Effector memory CD4-positive, alpha-beta T cell (primary cell): ENCODE measurements at places on chromosomes 4 and X.

DNA sequence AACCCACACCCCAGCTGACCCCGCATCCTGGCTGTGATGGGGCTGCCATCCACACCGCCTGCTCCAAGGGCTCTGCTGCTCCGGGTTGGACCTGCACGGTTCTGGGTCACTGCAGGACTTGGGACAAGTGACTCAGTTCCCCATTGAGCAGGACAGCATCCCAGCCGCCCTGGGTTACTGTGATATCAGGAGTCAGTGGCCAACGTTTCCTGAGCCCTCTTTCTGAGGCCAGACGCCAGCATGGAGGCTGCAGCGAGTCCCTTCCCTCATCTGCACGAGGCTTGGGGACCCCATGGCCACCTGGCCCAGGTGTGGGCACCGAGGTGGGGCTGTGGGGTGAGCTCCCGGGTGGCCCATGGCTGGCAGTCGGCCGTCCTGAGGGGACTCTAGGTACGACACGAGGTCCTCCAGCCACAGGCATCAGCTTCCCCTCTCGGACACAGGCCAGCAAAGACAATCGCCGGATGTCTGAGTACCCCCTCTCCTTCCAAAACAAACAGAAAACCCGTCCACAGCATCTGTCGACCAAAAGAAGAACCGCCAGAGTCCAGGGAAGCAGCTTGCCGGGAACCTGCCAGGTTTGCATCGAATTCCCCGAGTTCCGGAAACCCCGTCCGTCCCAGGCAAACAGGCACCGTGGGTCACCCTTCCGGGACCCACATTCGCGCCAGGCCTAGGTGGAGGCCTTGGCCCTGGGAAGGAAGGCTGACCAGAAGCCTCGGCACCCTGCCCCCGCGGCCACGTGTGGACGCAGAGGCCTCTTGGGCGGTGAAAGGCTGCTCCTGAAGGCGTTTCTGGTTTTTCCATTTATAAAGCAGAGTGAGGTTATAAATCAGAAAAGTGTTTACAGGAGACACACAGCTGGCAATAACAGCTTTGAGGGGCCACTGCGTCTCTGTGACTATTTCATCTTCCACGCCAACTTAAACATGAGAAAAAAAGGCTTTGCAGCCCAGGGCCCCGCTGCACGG is 136.0 kb downstream of the FAM53A start:
- DNase-seq: no peak

DNA sequence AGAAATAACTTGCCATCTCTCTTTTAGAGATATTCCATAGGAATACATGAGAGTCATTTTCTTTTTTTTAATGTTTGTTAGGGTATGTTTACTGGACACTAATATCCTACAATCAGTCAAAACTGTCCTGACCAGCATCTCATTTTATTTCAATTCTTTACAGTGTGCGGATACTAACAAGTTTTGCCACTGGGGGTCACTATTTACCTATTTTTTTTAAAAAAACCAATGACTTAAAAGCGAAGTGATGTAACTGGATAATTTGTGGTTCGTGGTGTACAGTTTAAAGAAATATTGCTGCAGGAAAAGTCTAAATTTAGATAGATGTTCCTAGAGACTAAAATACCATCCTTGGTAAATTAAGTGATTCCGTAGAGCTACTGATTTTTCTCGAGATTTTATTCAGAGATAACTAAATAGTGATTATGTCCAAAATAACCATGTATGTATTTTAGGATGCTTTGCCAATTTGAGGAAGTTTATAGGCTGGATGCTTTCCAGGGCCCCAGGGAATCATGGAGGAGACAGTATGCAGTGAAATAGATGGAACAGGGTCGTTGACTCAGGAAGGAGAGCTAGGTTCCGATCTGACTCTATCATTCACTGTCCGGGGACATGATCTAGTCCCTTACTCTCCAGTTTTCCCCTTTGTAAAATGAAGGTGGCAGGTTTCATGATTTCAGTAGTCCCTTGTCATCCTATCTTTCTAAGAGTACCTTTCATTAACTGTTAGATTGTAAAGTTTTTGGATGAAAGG is 34.0 kb upstream of the GNPDA2 start:
- DNase-seq: no peak

GRCh38 chrX:87337267-87337666 is 180.3 kb upstream of the KLHL4 start:
- DNase-seq: no peak

DNA sequence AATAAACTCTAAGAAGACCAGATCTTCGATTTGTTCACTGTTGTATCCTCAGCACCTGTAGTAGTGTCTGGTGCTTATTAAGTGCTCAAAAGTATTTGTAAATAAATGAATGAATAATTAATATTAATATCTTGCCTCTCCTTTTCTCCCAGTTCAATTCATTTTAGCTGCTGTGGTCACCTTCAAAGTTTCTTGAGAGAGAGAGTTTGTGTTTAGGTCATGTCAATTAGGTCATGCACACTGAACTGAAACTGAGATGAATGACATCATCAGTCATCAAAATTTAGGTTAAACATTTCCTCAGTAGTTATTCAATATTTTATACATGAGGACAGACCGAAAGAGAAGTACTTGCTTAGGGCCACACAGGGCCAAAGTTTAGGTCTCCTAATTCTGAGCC is 73.5 kb downstream of the ANXA3 start:
- no peak for DNase-seq

DNA sequence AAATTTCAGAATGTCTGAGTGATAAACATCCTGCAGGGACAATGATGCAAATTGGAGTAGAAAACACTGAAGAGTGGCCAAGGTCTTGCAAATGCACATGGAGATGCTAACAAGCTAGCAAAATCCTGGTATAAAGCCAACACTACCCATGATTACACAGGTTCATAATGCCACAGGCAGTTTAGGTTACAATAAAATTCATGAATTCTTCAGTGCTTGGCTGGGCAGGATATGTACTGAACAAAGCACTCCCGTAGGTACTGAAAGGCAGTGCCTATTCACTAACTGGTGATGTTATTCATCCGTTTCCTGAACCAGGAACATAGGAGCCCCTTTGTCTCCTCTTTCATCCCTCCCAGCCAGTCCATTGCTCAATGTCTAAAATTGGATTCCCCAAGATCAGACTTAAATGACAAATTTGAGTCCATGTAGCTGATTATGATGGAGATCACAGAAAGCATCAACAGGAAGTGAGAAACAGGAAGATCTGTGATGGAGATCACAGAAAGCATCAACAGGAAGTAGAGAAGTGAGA is 244.5 kb downstream of the DMD start:
- no peak for DNase-seq

GRCh38 chr4:113566015-113566795 is 195.3 kb downstream of the CAMK2D start:
- DNase-seq: no peak
